ENCODE measurements at places on chromosomes 6 and 20. TPM values are rescaled to one million over a fixed set of nuclear protein-coding genes. Genes with fewer than 3 reads are reported as not detected.

- H3K4me1 ChIP-seq = peaks cover 16% of the 10 kb centered on the region
- no peak overlapping the region for H3K4me3 ChIP-seq
- H3K36me3 ChIP-seq = no peaks in the 10 kb centered on the region
- DNase-seq = no peak
These were observed 34.8 kb downstream of the MYLIP start for GRCh38 chr6:16163535-16164300.

DNA sequence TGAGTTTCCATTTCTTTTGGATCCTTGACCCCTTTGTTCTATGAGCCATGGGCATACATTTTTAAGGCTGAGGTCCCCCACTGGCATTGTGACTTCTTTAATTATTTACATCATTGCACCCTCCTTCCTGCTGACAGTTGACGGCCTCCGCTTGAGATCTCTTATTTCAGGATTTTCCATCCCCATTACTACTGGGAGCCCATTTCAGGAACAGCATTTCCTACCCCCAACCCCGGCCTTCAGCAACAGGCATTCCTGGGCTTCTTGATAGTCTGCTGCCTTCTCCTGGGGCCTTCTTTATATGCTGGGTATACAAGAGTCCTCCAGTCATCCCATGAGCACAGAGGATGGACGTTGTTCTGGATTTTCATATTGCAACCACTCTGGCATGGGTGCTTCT, 3.8 kb downstream of the ULBP1 start:
- H3K27ac ChIP-seq = no peak overlapping the region
- H3K27me3 ChIP-seq = peaks cover 84% of the 10 kb centered on the region
- peaks cover 16% of the 10 kb centered on the region for H3K4me1 ChIP-seq
- no peaks in the 10 kb centered on the region for H3K36me3 ChIP-seq
- H3K4me3 ChIP-seq = no peak overlapping the region

Gene ID1
- 194 TPM for polyA plus RNA-seq

DNA sequence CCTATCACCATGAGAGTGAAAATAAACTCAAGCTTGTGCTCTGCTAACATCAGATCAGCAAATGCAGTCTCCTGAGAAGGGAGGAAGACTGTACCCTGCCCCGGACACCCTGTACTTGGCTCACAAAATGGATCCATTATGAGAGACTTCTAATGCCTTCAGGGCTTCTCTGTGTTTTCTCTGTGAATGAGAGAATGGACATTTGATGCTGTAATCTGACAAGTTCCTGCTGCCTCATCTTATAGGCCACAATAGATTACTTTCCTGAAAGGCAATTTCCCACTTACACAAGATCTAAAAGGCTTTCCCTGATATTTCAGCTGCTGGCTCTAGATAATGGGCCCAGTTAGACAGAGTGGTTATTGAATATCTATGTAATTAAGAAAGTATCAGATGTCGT, 117.2 kb downstream of the OTOR start:
- no peak overlapping the region for H3K4me3 ChIP-seq
- no peaks in the 10 kb centered on the region for H3K36me3 ChIP-seq
- H3K27ac ChIP-seq = no peak overlapping the region
- H3K4me1 ChIP-seq = no peaks in the 10 kb centered on the region

GRCh38 chr6:52517502-52518278, 59.2 kb downstream of the TRAM2 start:
- DNase-seq = no peak
- H3K4me3 ChIP-seq = no peak overlapping the region
- peaks cover 29% of the 10 kb centered on the region for H3K4me1 ChIP-seq
- H3K36me3 ChIP-seq = peaks cover 25% of the 10 kb centered on the region

DNA sequence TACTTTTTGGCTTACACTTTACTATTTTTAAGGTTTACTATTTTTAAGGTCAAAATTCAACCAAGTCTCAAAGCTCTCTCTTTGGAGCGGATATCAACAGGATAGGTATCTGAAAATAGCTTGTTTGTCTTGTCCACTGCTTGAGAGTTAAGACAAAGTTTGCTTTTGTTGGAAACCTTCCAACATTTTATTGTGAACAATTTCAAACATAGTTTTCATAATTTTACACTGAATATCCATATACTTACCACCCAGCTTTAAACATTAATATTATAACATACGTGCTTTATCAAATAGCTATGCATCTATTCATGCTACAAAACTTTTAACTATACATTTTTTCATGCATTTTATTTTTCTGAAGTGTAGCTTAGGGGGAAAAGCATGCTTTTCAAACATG, 109.9 kb downstream of the FYN start:
- H3K27ac ChIP-seq = no peak overlapping the region
- no peak for DNase-seq
- no peaks in the 10 kb centered on the region for H3K36me3 ChIP-seq
- peaks cover 23% of the 10 kb centered on the region for H3K4me1 ChIP-seq
- no peak overlapping the region for H3K4me3 ChIP-seq
- H3K27me3 ChIP-seq = no peaks in the 10 kb centered on the region

- H3K27ac ChIP-seq = peak overlapping the region; percentile 72
- no peaks in the 10 kb centered on the region for H3K36me3 ChIP-seq
- peak; percentile 10 for DNase-seq
- no peaks in the 10 kb centered on the region for H3K27me3 ChIP-seq
These were observed 52.0 kb downstream of the ADGRF1 start for GRCh38 chr6:46990031-46990644.

DNA sequence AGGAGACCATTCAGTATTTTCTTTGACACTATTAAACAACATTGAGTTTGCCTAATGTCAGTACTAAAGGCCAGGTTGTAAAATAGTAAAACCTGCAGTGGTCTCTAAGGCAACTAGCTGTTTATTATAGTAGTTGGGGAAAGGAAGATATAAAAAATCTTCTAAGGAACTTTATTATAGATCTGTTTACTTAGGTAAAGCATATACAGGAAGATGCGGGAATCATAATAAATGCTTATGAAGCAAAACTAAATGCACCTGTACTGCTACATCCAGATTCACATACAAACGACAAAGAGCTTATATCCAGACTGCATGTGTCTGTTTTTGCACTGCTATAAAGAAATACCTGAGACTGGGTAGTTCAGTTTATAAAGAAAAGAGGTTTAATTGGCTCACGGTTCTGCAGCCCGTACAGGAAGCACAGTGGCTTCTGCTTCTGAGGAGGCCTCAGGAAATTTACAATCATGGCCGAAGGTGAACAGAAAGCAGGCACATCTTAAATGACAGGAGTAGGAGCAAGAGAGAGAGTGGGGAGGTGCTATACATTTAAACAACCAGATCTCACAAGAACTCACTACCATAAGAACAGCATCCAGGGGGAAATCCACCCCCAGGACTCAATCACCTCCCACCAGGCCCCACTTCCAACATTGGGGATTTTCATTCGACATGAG, 8.7 kb upstream of the TRIM39 start:
- no peaks in the 10 kb centered on the region for H3K27me3 ChIP-seq
- no peak overlapping the region for H3K4me3 ChIP-seq
- H3K36me3 ChIP-seq = peaks cover 37% of the 10 kb centered on the region
- H3K27ac ChIP-seq = no peak overlapping the region
- H3K4me1 ChIP-seq = peaks cover 2% of the 10 kb centered on the region

GRCh38 chr20:51703400-51704287, 64.5 kb downstream of the ATP9A start:
- H3K36me3 ChIP-seq = no peaks in the 10 kb centered on the region
- H3K4me1 ChIP-seq = no peaks in the 10 kb centered on the region
- no peak overlapping the region for H3K4me3 ChIP-seq
- no peaks in the 10 kb centered on the region for H3K27me3 ChIP-seq

DNA sequence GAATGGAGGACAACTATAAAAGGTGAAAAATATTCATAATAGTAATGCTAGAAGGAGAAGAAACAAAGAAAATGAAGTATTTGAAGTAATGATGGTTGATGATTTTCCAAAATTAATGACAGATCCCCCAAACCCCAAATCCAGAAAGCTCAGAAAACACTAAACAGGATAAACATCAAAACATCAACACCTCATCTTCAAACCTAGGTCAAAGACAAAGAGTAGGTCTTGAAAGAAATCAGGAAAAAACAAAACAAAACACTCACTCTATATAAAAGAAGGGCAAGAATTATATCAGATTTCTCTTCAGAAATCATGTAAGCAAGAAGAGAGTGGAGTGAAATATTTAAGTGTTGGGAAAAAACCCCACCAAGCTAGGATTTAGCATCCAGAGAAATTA, 38.7 kb downstream of the RANBP9 start:
- H3K27ac ChIP-seq = no peak overlapping the region
- no peaks in the 10 kb centered on the region for H3K36me3 ChIP-seq
- no peak overlapping the region for H3K4me3 ChIP-seq
- no peaks in the 10 kb centered on the region for H3K27me3 ChIP-seq

DNA sequence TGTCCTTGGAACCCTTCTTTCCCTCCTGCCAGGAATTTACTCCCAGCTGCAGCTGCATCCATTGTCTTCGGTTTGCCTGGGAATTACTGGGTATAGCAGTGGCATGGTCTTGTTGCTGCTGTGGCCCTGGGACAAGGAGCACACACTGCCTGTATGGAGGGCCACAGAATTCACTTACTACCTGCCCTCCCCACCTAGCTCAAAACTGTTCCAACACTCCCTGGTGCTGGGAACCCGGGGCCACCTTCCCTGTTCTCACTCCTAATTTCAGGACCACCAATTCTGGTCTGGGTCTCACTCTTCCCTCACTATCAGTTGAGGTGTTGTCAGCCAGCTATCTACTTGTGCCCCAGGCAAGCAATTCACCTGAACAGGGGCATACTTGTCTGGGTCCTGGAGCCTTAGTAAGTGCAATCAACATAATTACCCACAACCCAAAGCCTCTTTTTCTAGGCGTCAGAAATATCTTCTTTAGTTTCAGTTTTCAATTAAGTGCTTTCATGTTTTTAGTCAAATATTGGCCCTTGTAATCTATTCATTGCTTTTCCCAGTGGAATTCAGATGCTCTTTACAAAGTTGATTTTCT, 47.2 kb downstream of the METTL24 start:
- H3K27me3 ChIP-seq = no peaks in the 10 kb centered on the region
- H3K27ac ChIP-seq = no peak overlapping the region
- H3K4me3 ChIP-seq = no peak overlapping the region
- no peak for DNase-seq

Gene SSTR4
- 0.47 TPM for polyA plus RNA-seq

Gene SNX3
- 210 TPM for polyA plus RNA-seq

All from left lung (tissue), 14 donors.